NCI-H1436 treated with DMSO at 0.1 percent for 48 hours (cell line): ENCODE measurements at places on chromosomes 7 and 10.

DNA sequence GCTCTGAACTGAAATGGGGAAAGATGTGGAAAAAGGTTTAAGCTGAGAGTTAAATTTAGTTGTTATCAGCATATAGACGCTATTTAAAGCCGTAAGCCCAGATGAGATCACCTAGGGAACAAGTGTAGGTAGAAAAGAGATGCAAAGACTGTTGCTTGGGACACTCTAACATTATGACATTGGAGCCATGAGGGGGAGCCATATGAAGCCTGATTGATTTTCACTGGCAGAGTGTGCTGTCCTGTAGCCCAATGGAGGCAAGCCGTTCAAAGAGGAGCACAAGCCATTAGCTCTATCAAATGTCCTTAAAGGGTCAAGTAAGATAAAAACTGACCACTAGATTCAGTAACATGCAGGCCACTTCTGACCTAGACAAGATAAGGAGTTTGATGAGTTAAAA lies 223.3 kb downstream of the TWIST1 start:
- no peak for DNase-seq

DNA sequence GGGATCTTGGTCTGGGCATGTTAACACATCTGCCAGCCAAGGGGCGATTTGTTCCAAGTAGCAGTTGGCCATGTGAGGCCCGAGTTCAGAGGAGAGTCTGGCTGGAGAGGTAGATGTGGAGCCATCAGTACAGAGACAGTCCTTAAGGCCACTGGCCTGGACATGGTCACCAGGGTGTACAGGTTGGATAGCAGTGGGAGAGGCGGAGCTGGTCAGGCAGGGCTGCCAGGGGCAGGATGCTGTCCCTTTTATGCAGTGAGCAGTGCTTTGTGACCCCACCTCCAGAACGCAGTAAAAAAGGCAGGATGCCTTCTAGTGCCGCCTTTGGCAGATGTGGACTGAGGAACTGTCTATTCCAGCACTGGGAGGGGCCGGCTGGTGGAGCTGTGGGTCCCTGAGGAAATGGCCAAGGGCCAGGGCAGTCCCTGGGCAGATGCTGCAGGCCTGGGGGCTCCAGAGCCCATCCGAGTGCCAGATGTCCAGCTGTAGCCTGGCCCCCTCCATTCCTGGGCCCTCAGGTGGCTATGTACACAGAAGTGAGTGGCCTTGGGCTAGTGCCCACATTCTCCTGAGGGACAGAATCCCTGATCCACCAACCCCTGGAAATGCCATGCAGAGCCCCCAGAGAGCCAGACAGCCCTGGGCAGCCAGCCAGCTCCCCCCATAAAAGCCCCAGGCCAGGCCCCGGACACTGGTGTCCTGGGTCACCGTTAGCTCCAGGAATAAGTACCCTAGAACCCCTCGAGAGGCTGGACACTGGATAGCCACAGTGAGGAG lies 17.2 kb upstream of the MYL7 start:
- no peak for DNase-seq

GRCh38 chr7:90599892-90600555 lies 3.9 kb downstream of the CDK14 start:
- DNase-seq, result no peak

DNA sequence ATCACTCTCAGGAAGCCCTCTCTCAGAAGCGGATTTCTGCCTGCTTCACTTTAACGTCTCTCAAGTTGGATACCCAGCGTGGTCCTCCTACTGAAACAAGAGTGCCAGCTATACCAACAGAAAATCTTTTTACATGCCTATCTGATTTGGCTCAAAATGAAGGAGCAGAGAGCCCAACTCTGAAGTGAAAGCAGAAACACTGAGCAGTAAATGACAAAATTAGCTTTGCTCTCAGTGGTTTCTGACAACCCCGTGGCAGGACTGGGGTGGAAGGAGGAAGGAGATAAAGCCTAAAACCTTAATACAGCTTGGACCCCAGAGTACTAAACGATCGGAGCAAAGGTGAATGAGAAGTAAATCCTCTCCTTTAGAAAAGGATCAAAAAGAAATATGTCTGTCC lies 25.1 kb upstream of the GPR37 start:
- DNase-seq, result no peak

- DNase-seq, result no peak
Observed at GRCh38 chr10:4763960-4764428, 62.0 kb upstream of the AKR1E2 start.

- no peak for DNase-seq
Observed at GRCh38 chr7:27111751-27112277, 9.3 kb upstream of the HOXA2 start.

DNA sequence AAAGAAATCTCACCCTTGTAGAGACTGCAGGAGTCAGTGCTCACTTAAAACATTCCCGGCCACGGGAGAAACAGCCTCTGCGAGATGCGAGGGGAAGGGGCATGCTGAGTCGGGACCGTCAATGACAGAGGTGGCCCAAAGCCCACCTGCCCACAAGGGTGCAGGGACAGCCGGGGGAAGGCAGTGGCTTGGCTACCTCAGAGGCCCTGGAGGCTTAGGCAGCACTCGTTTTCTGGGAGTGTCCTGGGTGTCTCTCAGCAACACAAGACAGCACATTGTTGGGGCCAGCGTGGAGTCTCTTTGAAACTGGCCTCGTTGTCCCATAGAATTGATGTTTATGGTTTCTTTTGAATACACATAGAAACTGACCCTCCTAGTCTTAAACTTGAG lies 25.6 kb upstream of the SYCE1 start:
- no peak for DNase-seq

DNA sequence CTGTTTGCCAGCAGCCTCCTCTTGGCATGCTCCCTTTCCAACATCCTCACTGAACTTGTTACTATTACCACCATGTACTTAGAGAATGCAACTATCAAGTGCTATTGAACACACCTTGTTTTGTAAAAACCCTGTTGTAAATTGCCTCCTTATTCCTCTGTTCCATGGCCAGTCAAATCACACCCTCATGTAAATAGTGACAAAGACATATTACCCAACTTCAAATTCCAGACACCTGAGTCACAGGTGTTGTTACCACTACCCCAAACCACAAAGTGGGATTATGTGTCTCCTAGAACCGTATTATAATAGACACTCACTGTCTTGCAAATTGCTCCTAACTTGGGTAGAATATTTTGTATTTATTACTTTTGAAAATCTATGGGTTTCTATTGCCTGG lies 263.2 kb upstream of the C7orf33 start:
- DNase-seq, result no peak

DNA sequence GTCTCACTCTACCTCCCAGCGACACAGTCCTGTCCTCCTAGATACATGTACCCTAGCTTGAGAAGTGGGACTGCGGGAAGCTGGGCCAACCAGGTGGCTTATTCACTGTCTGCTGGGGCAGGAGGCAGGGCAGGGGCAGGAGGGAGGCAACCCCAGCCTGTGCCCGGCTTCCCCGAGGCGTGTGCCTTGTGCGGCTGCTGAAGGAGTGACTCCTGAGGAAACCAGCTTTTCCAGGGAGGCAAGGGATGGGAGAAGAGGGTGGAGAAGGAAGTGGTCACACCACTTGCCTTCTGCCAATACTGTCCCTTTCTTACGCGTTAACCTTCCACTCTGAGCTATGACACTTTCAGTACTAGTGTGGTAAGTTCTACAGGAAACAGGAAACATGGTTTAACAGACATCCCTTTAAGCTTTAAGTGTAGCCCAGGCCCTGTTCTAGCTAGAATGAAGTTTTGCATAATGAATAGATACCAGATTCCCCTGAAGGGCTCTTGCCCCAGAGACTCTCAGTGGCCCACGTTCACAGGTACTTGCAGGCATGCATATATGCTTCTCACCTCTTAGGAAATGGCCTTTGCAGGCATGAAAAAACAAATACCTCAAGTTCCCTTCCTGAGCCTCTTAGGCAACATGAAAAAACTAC lies 40.6 kb downstream of the SYPL1 start:
- no peak for DNase-seq

GRCh38 chr10:16644146-16644545 lies 122.5 kb upstream of the C1QL3 start:
- no peak for DNase-seq

DNA sequence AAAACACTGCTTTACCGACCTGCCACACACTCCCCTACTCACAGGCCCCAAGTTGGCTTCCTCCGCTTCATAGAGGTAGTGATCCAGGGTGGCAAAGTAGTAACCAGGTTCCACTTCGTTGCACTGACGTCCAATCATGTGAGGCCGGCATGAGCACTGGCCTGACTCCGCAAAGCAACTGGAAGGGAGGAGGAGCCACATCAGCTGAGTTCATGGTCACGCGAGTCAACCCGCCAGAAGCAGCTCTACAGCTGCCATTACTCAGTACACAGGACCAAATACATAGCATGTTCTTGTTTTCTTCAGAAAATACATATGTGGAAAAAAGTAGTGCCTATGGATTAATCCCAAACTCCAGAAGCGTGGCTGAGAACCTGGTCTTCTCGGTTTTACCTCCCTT lies 38.5 kb downstream of the LAMB1 start:
- DNase-seq, result no peak

DNA sequence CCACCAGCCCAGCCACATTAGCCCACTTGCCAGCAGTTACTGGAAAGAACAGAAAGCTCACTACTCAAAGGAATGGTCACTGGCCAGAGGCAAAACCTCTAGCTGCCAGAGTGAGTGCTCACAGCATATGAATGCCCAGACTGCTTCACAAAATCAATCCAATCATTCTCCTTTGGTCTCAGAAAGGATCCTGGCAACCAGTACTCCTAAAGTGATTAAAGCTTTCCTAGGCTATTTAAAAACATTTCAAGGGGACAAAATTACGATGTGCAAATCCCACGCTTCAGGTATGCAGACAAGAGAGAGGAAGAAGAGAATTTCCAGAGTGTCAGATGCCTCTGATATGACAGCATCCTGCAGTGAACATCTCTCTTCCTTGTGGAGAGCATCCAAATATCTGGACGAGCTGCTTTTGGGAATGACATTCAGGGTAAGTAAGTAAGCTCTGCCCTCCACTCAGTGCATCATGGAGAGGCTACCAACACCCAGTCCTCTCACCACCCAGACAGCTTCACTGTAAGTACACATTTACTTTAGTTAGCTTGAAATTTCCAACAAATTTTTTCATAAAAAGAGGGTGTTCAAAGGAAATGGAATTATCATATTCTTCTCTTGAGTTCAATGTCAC lies 25.1 kb downstream of the ICA1 start:
- DNase-seq, result no peak

GRCh38 chr7:17646253-17646956 lies 293.9 kb downstream of the SNX13 start:
- DNase-seq, result no peak

DNA sequence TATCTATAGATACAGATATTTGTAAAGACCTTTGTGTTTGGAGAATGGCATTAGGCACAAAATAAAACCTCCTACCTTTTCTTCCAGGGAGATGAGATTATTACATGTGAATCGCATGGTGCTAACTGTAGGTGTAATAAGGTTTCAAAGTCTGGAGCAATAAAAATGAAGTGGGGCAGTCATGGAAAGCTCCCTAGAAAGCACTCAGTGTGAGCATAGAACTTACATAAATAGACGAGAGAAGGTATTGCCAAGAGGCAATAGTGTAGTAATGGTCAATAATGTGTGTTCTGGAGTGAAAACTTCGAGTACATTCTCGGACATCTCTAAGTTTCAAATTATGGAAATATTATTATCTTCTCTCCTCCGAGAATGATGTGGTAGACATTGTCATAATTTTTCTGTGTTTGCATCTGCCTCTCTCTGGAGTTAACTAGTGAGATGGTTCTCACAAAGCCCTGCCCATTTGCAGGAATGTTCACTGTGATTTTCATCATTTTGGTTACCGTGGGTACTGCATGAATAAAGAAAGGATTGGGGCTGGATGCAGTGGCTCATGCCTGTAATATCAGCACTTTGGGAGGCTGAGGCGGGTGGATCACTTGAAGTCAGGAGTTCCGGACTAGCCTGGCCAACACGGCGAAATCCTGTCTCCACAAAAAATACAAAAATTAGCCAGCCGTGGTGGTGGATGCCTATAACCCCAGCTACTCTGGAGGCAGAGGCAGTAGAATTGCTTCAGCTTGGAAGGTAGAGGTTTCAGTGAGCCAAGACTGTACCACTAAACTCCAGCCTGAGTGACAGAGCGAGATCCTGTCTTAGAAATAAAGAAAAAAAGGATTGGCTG lies 10.6 kb downstream of the VIM start:
- DNase-seq, result no peak

- no peak for DNase-seq
Observed at GRCh38 chr10:79602953-79603352, 7.8 kb upstream of the SFTPA1 start.

DNA sequence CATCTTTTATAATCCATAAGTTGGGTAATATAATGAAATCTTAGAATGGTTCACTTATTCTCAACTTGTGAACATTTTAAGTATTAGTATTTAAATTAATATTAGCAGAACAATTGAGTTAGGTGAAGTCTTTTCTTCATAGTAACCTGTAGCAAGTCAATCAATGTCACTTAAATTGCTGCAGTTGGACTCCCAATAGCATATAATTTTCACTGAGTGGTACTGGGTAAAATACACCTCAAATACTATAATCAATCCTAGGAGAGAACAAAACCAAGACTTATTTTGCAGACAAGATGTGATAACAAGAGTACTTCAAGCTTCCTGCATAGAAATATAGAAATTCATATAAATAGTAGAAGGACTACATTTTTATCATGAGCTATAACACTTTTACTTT lies 677.9 kb upstream of the LRRN3 start:
- DNase-seq, result no peak

- DNase-seq, result no peak
Observed at GRCh38 chr7:34451923-34452322, 206.1 kb upstream of the NPSR1 start.

- DNase-seq, result peak; percentile 44
Observed at GRCh38 chr10:119650692-119651513, at the start of gene BAG3. BAG3 (plus strand) TSS chr10:119651380; CDS start chr10:119651676, 296 bp downstream.

DNA sequence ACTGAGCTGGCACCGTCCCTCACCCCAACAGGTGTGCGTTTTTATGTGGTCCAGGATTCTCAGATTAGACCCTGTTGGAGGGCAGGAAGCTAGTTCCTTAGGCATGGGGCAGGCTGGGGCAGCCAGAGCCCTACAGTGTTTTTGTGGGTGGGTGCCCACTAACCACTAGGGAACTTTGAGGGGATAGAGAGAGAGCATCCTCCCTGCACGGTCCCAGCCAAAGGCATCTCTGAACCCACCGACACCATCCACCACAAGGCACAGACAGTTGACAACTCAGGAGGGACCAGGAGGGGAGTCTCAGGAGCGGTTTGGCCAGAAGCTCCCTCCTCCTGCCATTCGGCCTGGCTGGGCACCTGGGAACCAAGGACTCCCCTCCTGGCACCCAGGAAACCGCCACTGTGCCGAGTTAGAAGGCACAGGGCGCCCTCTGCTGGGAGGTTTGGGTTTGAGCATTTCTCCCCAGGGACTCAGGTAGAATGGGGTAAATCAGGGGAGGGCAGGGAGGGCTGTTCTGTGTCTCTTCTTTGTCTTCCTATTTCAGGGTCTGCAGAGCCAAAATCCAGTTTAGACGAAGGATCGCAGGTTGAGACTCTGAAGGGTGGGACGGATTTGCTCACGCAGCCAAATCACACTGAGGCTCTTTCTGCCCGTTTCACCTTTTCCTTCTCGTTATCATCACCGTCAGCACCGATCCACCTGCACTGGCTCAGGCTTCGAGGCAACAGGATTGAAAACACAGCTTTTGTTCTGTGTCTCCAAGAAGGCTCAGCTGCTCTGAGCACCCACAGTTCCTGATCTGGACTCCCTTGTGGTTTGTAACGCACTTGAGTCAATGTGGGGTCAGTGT lies 84.8 kb upstream of the COL13A1 start:
- DNase-seq, result no peak

GRCh38 chr7:115037128-115037802 lies 115.4 kb downstream of the MDFIC start:
- DNase-seq, result no peak

- DNase-seq, result no peak
Observed at GRCh38 chr7:4713183-4713784, 31.2 kb downstream of the FOXK1 start.

- no peak for DNase-seq
Observed at GRCh38 chr10:95532536-95532935, 28.6 kb downstream of the SORBS1 start.
